Activated CD8-positive, alpha-beta memory T cell treated with anti-CD3 and anti-CD28 coated beads for 24 hours (primary cell): ENCODE measurements at places on chromosomes 3 and 15.
A peak's percentile ranks its signal among the peaks of the same experiment; 100 is the strongest.

GRCh38 chr3:60395173-60395762 lies 856.0 kb downstream of the FHIT start:
- no peak for DNase-seq

DNA sequence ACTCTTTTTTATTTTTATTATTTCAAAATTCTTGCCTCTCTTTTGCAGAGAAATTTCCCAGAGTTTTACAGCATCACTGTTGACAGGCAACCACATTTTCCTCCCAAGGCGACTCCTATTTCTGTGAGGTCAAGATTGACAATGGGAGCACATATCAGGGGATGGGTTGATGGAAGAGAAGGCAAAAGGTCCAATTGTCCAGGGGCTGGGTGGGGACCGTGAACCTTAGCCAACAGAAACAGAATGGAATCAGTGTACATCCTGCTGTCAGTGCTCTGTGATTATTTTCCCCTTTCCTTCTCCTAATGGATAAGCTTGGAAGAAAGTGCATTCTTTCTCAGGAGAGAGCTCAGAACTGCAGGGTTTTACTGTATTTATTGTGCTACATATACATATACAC lies 42.4 kb downstream of the CNTN6 start:
- DNase-seq: no peak

DNA sequence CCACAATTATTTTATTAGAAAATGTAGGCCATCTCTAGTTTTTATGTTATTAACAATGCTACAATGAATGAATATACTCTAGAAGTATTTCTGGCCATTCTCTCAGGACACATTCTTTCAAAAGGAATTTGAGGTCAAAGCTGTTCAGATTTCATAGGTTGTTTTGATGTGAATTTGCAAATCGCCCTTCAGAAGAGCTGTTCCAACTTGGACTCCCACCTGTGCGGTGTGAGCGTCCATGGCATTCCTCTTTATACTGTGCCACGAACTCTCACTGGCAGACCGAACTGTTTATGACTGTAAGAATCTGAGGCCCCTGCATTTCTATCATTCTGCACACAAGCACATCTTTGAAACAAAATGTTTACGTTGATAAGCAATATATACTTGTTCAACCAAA lies 18.6 kb upstream of the SLC24A5 start:
- no peak for DNase-seq

GRCh38 chr3:113948015-113948917 lies 453 bp downstream of the ZDHHC23 start:
- peak; percentile 80 for DNase-seq

GRCh38 chr3:82508-82907 lies 114.1 kb upstream of the CHL1 start:
- DNase-seq: no peak

DNA sequence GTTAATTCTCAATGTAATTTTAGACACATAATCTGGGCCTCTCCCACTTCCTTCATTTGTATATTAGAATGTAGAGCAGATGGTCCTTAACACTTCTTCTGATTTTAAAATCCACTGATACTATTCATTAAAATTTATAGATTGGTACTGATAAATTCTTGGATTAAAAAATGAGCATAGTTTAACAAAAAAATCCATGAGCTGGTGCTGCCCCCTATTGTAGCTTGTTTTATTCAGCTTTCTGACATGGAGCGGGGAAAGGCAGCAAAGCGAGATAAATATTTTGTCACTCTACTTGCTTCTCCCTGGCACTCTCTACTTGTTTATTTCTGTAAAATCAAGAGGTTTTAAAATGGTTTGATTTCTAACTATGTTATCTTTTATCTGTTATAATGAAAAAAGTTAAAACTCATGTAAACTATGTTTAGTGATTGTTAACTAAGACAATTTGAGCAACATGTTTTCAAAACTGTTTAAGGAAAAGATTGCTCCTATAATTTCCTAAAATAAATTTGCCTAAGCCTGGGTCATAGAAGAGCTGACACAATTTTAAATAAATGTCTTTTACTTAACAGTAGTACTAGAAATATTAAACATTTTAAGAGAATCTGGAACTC lies 26.5 kb upstream of the PLOD2 start:
- DNase-seq: no peak

GRCh38 chr3:25427563-25427941 lies 511 bp upstream of the RARB start:
- no peak for DNase-seq
